Natural killer cell (primary cell): ENCODE measurements at places on chromosomes 4 and X. TPM values are rescaled to one million over a fixed set of nuclear protein-coding genes. Genes with fewer than 3 reads are reported as not detected.

PTCHD1 gene
- not detected for total RNA-seq

HERC6 gene
- total RNA-seq: 18.0 TPM

CSAG1 gene
- not detected for total RNA-seq

PROM1 gene
- total RNA-seq: not detected

MUC7 gene
- total RNA-seq: not detected

SLITRK4 gene
- total RNA-seq: 0.65 TPM

MAGEB17 gene
- total RNA-seq: not detected

TMSB15A gene
- not detected for total RNA-seq

FAM236A gene
- total RNA-seq: not detected

FAAH2 gene
- 0.12 TPM for total RNA-seq

DNA sequence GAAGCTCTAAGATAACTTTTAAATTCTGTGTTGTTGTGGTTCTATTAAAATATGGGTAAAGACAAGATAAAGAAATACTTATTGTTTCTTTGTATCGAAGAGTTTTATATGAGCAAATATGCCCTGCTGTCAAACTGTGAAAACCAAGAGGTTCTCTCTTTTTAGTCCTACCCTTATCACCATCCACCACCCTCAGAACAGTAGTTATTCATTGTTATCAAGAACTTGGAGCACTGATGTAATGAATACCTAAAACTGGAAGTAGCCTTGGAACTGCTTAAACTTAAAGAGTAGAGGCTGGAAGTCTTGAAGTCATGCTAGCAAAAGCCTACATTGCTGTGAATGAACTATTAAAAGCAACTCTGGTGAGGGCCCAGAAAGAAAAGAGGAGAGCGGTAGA, 9.2 kb downstream of the PIR start:
- DNase-seq: no peak
- H3K4me1 ChIP-seq: no peaks in the 10 kb centered on the region
- no peak overlapping the region for H3K4me3 ChIP-seq

DNA sequence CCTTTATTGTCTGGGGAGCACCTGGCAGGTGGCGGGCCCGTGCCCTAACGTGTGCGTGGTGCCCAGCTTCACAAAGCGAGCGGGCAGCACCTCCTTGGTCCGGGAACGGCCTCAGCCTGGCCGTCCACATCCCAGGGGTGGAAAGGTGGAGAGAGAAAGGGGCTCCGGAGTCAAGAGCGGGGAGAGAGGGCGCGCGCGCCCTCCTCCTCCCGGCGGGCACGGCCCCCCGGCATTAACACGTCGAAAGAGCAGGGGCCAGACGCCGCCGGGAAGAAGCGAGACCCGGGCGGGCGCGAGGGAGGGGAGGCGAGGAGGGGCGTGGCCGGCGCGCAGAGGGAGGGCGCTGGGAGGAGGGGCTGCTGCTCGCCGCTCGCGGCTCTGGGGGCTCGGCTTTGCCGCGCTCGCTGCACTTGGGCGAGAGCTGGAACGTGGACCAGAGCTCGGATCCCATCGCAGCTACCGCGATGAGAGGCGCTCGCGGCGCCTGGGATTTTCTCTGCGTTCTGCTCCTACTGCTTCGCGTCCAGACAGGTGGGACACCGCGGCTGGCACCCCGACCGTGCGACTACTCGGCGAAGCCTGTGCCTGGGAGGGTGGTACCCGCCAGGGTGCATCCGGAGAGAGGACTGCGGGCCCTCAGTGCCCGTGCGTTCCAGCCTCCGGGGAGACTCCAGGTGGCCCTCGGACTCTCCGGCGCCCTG, at the start of gene KIT:
Gene KIT, plus strand, starts transcription at position 407 of the 701 bp plus-strand sequence. Its CDS starts 58 bp downstream, at position 465.
- H3K27ac ChIP-seq: no peak within 1 kb of the TSS
- H3K4me1 ChIP-seq: peaks cover 31% of the 10 kb centered on the region
- peaks cover 18% of the 10 kb centered on the region for H3K27me3 ChIP-seq
- peak; percentile 38 for DNase-seq
- H3K4me3 ChIP-seq: peak within 1 kb of the TSS; percentile 64
- no peaks in the 10 kb centered on the region for H3K36me3 ChIP-seq

GRCh38 chrX:3345281-3346191, 916 bp downstream of the MXRA5 start:
- H3K27ac ChIP-seq: no peak overlapping the region
- H3K4me1 ChIP-seq: no peaks in the 10 kb centered on the region
- H3K4me3 ChIP-seq: no peak overlapping the region
- H3K36me3 ChIP-seq: no peaks in the 10 kb centered on the region
- no peak for DNase-seq

DNA sequence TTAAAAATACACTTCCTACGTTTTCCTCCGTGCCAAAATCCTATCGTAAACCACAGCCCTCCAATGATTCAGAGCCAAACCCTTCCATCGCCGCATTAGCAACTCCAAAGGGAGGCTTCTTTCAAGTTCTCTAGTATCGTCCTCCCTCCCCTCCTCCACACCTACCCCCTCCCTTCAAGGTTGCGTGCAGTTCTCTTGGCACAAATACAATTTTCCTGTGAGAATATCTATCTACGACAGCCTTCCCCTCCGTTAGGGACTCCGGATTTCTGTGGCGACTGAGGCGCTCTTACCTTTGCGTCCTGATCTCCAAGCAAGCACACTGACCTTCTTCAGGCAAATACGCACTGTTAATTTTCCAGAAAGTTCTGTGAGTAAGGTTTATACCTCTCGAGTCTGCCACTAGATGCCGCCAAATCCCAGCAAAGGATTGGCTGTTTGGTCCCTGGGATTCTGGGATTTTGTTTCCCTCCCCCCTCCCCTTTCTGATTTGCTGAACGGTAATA, 1.2 kb upstream of the MORF4L2 start:
- H3K27me3 ChIP-seq: no peaks in the 10 kb centered on the region
- H3K27ac ChIP-seq: peak overlapping the region; percentile 98
- H3K36me3 ChIP-seq: peaks cover 13% of the 10 kb centered on the region
- H3K4me1 ChIP-seq: no peaks in the 10 kb centered on the region

DNA sequence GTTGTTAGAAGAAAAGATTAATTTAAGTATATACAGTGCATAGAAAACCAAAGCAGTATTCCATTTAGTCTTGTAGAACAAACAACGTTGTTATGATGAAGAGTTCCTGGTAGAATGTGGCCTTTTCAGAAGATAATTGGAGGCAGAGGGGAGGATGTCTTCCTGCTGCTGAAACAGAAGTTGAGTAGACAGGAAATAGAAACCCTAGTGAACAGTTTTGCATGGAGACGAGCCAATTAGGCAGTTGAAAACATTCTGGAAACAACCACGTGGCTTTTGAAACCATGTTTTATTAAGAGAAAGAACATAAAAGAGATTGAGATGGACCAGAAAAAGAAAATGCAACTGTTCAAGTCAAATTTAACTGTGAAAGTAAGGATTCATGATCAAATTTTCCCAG, 325.2 kb downstream of the CAMK2D start:
- H3K4me3 ChIP-seq: no peak overlapping the region
- no peak for DNase-seq
- H3K36me3 ChIP-seq: no peaks in the 10 kb centered on the region
- H3K4me1 ChIP-seq: no peaks in the 10 kb centered on the region
- no peaks in the 10 kb centered on the region for H3K27me3 ChIP-seq

- H3K27ac ChIP-seq: no peak overlapping the region
- H3K36me3 ChIP-seq: no peaks in the 10 kb centered on the region
- no peak for DNase-seq
- no peak overlapping the region for H3K4me3 ChIP-seq
These were observed 34.4 kb downstream of the INTU start for GRCh38 chr4:127667116-127667515.

DNA sequence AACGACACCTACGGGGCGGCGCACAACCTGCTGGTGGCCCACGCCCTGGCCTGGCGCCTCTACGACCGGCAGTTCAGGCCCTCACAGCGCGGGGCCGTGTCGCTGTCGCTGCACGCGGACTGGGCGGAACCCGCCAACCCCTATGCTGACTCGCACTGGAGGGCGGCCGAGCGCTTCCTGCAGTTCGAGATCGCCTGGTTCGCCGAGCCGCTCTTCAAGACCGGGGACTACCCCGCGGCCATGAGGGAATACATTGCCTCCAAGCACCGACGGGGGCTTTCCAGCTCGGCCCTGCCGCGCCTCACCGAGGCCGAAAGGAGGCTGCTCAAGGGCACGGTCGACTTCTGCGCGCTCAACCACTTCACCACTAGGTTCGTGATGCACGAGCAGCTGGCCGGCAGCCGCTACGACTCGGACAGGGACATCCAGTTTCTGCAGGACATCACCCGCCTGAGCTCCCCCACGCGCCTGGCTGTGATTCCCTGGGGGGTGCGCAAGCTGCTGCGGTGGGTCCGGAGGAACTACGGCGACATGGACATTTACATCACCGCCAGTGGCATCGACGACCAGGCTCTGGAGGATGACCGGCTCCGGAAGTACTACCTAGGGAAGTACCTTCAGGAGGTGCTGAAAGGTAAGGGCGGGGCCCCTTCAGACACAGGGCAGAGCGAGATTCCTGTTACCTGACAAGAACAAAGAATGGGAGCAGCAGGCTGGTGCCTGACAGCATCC, 11.7 kb downstream of the RPL9 start:
- DNase-seq: peak; percentile 77
- peaks cover 15% of the 10 kb centered on the region for H3K36me3 ChIP-seq
- peaks cover 12% of the 10 kb centered on the region for H3K4me1 ChIP-seq
- H3K27ac ChIP-seq: peak overlapping the region; percentile 1
- no peaks in the 10 kb centered on the region for H3K27me3 ChIP-seq

DNA sequence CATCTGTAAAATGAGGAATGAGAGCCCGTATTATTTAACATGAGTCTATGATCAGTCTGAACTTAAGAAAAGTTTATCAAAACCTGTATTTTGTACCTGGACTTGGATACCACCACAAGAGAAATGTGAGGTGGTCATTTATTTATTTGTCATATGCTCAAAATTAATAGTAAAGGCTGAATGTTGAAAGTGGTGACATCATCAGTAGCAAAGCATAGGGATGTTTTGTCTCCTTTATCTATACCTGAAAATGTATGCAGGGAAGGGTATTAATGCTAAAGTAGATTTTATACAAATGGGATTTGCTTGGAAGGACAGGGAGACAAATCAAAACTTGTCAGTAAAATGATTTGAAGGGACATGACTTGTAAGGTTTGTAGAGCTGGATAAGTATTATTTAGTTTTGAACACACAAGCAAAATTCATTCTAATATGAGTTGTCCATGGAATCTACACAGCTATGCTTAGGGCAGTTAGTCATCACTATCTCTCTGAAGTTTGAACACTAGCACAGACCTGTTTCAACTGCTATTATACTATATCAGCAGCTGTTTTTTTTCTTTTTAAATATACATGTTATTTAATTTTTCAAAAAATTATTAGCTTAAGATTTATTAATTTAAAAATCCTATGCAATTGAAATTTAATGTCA, 52.4 kb upstream of the GUCY1A1 start:
- H3K36me3 ChIP-seq: no peaks in the 10 kb centered on the region
- no peak overlapping the region for H3K4me3 ChIP-seq
- no peaks in the 10 kb centered on the region for H3K27me3 ChIP-seq
- H3K4me1 ChIP-seq: no peaks in the 10 kb centered on the region

- H3K27ac ChIP-seq: no peak overlapping the region
- H3K27me3 ChIP-seq: no peaks in the 10 kb centered on the region
- H3K4me3 ChIP-seq: no peak overlapping the region
- no peak for DNase-seq
- H3K4me1 ChIP-seq: no peaks in the 10 kb centered on the region
- peaks cover 13% of the 10 kb centered on the region for H3K36me3 ChIP-seq
These were observed 62.2 kb downstream of the PRKX start for GRCh38 chrX:3651277-3651676.

DNA sequence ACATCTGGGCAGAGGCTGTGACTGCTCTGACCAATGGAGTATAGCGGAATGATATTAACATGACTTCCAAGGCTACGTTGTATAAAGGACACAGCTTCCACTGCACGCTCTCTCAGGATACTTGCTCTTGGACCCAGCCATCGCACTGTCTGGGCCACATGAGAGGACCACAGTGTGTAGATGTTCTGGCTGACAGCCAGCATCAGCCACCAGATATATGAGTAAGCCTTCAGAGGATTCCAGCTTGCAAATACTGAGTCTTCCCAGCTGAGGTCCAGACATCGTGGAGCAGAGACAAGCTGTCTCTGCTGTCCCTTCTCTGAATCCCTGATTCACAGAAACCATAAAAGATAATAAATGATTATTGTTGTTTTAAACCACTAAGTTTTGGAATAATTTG, 146.8 kb upstream of the USP9X start:
- H3K4me1 ChIP-seq: peaks cover 5% of the 10 kb centered on the region
- no peaks in the 10 kb centered on the region for H3K36me3 ChIP-seq
- H3K27me3 ChIP-seq: no peaks in the 10 kb centered on the region
- no peak for DNase-seq
- no peak overlapping the region for H3K4me3 ChIP-seq
- H3K27ac ChIP-seq: no peak overlapping the region

GRCh38 chrX:11628399-11628798, 37.3 kb downstream of the ARHGAP6 start:
- no peak for DNase-seq
- no peak overlapping the region for H3K27ac ChIP-seq
- H3K27me3 ChIP-seq: no peaks in the 10 kb centered on the region
- no peak overlapping the region for H3K4me3 ChIP-seq

DNA sequence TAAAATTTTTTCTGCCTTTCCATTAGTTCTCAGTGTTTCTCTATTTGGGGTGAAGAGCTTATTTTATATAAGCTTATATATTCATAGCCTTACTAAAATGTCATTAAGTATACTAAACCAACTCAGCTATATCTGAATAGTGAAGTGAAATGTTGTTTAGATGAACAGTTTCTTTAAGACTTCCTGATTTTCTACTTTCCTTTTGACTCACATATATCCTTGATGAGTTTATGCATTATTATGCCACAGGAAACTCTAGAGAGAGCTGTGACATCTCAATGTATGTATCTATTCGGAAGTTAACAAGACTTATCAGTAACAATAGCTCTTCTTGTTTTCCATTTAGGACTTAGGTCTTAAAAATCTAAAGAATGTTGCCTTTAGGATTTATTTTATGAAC, 1491.8 kb upstream of the IGFBP7 start:
- H3K27ac ChIP-seq: no peak overlapping the region
- DNase-seq: no peak
- no peaks in the 10 kb centered on the region for H3K27me3 ChIP-seq
- H3K4me1 ChIP-seq: no peaks in the 10 kb centered on the region

DNA sequence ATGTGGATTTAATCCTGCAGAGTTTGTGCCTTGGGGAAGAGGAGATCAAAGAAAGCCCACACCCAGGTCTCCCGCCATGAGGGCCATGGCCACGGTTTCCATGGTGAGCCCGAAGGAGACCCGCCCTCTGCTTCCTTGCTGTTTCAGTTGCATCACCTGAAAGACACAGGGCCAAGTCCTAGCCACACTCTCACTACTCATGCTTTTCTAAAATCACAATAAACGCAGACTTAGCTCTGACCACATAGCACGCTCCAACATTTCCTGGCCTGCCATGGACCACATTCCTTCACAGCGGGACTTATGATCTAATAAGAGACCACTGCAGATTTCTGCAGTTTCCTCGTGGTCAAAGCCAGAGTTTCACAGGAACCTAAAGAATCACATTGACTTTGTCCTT, 426.0 kb upstream of the NR3C2 start:
- H3K27me3 ChIP-seq: no peaks in the 10 kb centered on the region
- H3K27ac ChIP-seq: no peak overlapping the region
- H3K4me3 ChIP-seq: no peak overlapping the region
- no peaks in the 10 kb centered on the region for H3K4me1 ChIP-seq
- DNase-seq: no peak
